ENCODE measurements at places on chromosomes 4 and X.

GRCh38 chr4:153209410-153209809, 5.2 kb downstream of the TRIM2 start:
- DNase-seq: peak; percentile 47

GRCh38 chr4:40546506-40546905, 83.2 kb downstream of the RBM47 start:
- DNase-seq: peak; percentile 95

DNA sequence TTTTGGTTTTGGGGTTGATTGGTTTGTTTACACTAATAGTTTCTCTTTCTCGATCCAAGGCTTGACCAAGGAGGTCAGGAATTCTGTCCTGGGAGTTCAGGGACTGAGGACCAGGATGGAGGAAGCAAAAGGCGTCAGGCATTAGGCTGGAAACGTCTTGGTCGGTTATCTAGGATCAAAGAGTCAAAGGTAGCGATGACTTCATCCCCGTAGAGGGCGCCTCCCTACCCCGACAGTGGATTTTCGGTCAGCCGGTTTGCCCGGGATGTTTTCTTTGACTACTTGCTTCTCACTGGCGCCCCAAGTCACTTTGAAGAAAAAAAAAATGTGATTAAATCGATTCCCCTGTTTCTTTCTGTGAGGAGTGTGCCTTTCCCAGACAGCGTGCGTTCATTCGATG, 980 bp upstream of the FHDC1 start:
- peak; percentile 86 for DNase-seq

- no peak for DNase-seq
These were observed 21.9 kb upstream of the HERC6 start for GRCh38 chr4:88356771-88357170.

GRCh38 chr4:88159229-88159725, 838 bp upstream of the ABCG2 start:
- no peak for DNase-seq

GRCh38 chrX:53930515-53931380, 113.5 kb downstream of the PHF8 start:
- no peak for DNase-seq

DNA sequence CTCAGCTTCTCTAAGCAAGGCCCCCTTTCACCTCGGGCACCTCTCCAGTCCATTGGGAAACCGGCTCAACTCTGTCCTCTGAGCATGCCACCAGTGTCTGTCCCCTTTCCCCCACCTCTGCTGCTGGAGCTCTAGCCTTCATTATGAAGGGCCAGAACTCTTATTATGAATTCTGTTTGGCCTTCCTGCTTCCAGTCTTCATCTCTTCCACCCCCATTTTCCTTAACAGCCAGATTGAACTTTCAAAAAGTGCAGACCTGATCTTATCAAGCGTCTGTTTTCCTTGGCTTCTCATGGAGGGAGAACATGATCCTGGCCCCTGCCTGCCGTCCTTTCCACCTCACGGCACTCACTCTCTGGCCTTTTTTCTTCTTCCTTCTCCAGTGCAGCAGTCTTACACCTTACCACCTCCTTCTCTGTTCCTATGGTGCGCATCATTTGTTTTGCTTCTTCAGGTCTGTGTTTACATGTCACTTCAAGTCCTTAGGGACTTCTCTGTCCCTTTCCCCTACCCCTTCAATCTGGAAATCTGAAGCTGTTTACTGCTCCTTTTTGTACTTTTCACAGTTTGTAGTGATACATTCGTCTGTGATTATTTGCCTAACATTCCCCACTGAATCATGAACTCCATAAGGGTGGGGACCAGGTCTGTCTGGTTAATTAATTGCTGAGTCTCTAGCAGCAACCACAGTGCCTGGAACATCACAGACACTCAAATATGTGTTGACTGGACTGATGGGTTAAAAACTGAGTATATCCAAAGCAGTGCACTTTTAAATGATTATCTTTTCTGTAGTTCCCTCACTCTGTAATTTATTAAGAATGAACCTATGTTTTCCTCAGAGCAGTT, 55.8 kb downstream of the FNIP2 start:
- DNase-seq: peak; percentile 50

- peak; percentile 63 for DNase-seq
These were observed 167.1 kb downstream of the EFNB1 start for GRCh38 chrX:68995780-68996551.

DNA sequence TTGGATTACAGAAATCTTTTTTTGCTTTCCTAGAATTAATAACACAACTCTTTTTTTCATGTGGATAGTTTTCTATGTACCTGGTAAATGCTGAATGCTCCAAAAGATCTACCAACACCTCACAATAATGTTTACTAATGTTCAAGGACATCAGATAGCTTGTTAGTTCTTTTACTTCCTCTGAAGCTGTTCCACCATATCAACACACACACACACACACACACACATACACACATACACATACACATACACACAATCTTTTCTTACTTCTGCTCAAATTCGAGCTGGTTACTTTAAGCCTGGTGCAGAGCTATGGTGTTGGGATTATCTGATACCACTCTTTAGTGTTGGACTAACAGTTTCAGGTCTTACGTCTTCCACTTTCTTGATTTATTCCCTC, 28.3 kb upstream of the TMPRSS11D start:
- no peak for DNase-seq
